ENCODE measurements at places on chromosomes 1 and 21.
A peak's percentile ranks its signal among the peaks of the same experiment; 100 is the strongest.

DNA sequence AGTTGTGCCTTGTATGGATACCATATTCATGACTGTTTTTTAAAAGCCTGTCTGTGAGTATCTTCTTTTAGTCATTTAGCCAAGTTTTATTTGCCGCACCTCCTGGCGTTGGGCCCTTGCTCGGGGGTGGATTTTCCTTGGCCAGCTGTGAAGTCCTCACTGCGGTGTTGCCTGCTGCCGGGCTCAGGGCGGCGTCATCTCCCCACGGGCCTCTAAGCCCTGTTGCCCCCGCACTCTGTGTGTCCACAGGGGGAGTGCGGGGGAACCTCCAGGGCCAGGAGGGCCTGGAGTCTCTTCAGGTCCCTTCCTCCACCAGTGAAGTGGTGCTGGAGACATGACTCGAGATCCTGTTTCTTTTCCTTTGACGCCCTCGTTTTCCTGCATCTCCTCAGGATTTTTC is 65.8 kb upstream of the DIP2A start:
- no peak for DNase-seq

DNA sequence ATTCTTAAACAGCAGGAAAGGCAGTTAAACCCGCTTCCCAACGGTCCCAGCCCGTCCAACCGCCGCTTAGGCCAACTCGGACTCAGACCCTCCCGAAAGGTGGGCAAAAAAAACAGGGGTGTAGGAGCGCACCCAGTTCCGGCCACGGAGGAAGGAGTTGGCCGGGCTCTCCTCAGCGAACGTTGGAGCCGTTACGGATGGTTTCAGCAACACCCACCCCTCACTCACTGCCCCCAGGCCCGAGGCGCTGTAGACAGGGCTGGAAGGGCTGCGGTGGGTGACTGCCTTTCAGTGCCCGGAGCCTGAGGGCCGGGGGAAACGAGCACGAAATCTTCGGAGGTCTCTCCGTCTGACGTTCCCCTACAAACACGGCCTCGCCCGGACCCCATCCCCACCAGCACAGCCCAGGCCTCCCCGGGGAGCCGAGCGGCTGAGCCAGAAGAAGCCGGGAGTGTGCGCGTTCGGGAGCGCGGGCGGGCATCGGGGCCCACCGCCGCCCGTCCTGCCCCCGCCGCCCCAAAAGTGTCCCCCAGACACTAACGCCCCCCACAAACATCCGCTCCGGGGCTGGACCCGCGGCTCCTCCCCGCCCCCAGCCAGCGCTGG is 1.3 kb downstream of the KDM5B start:
- DNase-seq = no peak

- DNase-seq = no peak
Measured at GRCh38 chr21:42918291-42918690, 7.1 kb downstream of the ERVH48-1 start.

DNA sequence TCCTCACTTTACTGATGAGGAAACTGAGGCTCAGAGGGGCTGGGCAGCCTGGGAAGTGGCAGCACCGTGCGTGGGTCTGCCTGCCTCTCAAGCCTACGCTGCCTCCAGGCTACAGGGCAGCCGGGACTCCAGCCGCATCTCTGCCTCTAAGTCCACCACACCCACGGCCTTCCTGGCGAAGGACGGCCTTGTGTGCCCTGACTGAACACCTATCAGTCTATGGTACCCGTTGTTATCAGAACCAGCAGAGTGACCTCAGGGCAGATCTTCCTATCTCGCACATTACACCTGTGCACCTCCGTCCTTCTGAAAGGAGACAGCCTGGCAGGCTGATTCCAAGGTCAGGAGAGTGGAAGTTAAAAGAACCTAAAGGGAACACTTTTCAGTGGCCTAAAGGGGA is 35.7 kb upstream of the SLC30A1 start:
- no peak for DNase-seq

GRCh38 chr1:94542088-94542870 is 720 bp upstream of the F3 start:
- no peak for DNase-seq

DNA sequence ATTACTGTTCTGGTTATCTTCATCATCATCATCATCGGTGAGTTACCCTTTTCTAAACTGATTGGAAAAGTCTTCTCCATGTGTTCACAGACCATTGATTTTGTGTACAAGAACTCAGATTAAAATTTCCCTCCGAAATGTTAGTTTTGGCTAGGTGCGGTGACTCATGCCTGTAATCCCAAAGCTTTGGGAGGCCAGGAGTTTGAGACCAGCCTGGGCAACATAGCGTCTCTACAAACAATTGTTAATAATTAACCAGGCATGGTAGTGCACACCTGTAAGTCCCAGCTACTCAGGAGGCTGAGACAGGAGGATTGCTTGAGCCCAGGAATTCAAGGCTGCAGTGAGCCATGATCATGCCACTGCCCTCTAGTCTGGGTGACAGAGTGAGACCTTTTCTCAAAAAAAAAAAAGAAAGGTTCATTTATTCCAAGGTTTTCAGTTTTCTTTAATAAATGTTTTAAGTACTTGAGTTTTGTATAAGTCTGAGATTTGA is 5.9 kb upstream of the PER3 start:
- DNase-seq = no peak

GRCh38 chr1:2941040-2941439 is 80.2 kb upstream of the ACTRT2 start:
- DNase-seq = no peak

GRCh38 chr1:46490656-46491442 is 1.2 kb downstream of the DMBX1 start:
- DNase-seq = no peak

- DNase-seq = no peak
Measured at GRCh38 chr1:215911406-215911968, 344.4 kb downstream of the KCTD3 start.

DNA sequence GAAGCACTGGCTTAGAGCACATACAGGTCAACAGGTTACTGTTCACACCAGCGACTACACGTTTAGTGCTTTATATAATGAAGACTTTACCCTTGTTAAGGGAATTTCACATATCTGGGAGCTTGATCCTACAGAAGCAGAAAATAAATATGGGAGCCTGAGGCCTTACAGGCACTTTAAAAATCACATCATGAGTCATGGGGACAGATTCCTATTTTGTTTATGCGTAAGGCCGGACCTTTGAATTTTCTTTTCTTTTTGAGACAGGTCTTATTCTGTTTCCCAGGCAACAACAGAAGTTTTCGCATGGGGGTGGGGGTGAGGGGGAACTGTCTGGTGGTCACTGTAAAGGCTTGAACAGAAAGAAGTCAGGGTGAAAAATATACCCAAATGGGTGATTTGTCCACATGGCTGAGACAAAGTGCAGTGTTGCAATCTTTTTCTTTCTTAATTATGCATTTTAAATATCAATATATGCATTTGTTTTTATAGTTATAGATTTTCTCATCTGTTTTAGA is 276.7 kb downstream of the KCNH1 start:
- no peak for DNase-seq

DNA sequence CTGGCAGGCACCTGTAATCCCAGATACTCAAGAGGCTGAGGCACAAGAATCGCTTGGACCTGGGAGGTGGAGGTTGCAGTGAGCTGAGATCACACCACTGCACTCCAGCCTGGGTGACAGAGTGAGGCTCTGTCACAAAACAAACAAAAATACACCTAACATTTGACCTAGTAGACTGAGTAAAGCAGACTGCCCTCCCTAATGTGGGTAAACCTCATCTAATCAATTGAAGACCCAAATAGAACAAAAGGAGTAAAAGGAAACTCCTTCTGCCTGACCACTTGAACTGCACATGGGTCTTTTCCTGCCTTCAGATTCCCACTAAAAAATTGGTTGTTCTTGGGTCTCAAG is 19.0 kb upstream of the RBM15 start:
- DNase-seq = no peak

DNA sequence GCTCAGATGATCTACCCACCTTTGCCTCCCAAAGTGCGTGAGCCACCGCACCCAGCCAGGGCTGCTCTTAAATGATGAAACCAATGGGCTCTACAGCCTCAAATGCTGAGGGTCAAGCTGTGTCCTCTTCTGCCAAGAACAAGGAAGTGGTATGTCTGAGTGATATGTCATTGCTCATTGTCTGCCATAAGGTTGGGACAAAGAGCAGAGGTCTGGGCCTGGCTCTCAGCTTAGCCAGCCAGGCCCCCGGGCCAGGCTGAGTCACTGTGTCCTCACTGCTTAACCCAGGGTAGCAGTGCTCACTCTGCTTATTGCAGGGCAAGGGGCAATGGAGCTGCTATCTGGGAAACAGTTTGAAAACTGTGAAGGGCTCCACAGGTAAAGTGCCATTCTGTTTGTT is 8.3 kb upstream of the ETS2 start:
- DNase-seq = no peak

DNA sequence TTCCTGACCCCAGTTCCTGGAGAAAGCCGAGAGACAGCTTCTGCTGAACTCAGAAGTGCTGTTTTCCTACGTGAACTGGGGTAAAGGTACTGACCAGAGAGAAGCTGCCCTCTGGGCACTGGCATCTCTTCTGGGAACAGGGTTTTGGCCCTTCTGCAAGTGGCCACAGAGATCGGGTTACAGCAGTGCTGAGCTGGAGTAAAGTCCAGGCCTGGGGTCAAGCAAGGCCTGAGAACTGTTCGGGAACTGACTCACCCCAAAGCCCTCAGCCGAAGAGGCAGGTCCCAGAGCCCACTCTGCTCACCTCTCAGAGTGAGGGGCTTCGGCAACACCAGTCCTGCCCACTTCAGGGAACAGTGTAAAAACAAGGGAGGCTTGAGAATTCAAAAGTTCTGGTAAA is 177.2 kb upstream of the RUNX1 start:
- DNase-seq = no peak

DNA sequence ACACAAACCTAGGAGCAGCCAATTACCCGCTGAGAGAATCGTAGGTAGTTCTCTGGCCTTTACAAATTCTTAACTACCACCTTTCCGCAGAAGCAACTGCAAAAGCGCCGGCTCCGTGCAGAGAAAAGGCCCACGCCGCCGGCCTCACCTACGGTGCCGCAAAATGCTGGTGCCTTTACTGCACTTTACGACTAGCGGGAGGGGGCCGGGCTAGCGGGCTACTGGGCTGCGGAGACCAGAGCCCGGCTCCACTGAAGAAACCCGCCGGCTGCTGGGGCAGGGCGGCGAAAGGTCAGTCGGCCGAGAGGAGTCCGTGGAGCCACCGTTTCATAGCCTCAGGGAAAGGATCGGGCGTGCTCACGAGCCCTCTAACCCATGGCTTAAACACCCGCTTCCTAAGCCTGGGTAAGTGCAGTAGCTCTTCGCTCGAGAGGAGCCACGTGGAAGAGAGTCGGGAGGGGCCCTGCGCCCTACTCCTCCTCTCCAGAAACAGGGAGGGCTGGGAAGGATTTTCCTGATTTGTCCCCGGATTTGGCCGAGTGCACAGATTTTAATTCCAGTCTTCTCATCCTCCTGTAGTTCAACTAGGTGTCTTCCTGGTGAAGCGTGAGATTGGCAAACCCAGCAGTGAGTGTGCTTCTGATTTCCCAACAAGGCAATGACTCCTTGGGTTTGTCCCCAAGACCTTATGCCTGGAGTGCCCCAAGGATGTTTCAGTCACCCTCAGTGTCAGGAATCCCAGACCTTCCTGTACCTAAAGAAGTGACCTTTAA is at the start of gene DPH5:
TSS of gene DPH5 (minus strand) at position 128 of the 773 bp plus-strand sequence. CDS start 341 bp downstream, outside the sequence.
- DNase-seq = peak; percentile 54

- DNase-seq = no peak
Measured at GRCh38 chr1:233281711-233282581, 13.6 kb downstream of the PCNX2 start.

- DNase-seq = no peak
Measured at GRCh38 chr1:9346566-9346965, 53.9 kb downstream of the SPSB1 start.

- DNase-seq = no peak
Measured at GRCh38 chr1:201495551-201496295, 11.2 kb downstream of the CSRP1 start.

GRCh38 chr1:93501399-93501798 is 53.5 kb downstream of the FNBP1L start:
- DNase-seq = no peak

GRCh38 chr1:202244841-202245261 is 51.3 kb downstream of the LGR6 start:
- DNase-seq = no peak

GRCh38 chr1:157542676-157543075 is 9.6 kb downstream of the FCRL5 start:
- no peak for DNase-seq

- DNase-seq = no peak
Measured at GRCh38 chr1:38179483-38179882, 132.9 kb upstream of the POU3F1 start.

DNA sequence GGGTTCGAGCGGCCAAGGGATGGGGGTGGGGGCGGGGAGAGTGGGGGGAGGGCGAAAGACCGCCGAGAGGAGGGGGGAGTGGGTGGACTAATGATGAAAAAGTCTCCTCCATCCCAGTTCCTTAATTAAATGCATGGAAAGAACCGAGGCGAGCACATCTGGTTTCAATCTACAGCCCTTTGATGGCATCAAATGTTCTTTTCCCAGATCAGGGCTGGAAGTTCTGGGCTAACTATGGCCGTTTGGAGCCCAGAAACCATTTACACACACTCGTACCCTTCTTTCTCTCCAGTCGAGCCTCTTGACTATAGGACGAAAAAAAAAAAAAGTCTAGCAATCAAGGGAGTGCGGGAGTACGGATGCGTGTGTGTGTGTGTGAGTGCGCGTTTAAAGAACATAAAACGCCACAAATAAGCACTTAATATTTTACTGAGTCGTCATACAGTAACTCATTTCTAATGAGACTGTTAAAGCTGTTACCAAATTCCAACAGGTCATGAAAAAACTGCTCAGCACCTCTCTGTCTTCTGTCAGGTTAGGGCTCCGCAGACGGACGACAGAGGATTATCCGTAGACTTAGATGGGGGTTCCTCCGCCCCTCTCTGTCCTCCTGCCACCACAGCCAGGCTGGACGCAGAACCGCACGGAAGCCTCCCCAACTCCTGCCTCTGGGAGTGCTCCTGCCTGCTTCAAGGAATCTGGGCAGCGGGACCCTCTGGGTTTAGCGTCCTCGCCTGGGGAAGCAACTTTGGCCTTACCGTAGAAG is 2.1 kb upstream of the PRRX1 start:
- no peak for DNase-seq

DNA sequence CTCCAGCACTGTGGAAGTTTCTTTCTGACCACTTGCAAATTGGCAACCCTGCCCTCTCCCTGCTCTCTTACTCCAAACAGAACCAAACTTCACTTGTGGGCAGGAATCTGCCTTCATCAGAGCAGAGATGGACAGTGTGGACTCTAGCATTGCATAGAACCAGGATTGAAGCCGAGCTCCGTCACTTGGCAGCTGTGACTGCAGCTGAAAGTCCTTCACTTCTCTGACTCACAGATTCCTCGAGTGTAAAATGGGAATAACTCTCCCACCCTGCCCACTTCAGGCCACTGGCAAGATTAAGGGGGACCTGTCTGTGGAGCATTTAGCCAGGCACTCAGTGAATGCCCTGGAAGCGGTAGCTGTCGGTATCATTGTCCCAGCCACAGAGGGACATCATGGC is 75.7 kb upstream of the ZBTB40 start:
- no peak for DNase-seq

GRCh38 chr1:89607156-89607555 is 25.8 kb upstream of the LRRC8C start:
- DNase-seq = no peak

DNA sequence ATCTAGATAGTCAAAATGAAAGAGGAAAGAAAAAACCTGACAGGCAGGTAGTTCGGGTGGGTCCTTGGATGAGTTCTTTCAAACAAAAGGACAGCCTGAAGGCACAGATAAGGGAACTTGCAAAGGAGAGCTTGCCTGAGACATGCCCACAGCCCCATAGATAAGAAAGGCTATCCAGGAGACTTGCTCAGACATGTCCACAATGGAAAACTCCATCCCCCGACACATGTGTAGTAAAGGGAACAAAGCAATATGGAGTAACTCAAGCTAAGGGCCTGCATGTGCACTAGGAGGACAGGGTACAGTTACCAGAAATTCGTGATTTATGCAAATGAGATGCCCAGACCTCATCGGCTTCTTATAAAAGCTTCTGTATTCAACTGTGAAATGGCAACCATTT is 281.5 kb downstream of the NEGR1 start:
- no peak for DNase-seq

All from stimulated activated CD8-positive, alpha-beta memory T cell treated with anti-CD3 and anti-CD28 coated beads, Interleukin-4, amount 100 ng/mL, for 1 hour (primary cell).